ENCODE measurements at places on chromosomes 12 and 14.
A peak's percentile ranks its signal among the peaks of the same experiment; 100 is the strongest.

DNA sequence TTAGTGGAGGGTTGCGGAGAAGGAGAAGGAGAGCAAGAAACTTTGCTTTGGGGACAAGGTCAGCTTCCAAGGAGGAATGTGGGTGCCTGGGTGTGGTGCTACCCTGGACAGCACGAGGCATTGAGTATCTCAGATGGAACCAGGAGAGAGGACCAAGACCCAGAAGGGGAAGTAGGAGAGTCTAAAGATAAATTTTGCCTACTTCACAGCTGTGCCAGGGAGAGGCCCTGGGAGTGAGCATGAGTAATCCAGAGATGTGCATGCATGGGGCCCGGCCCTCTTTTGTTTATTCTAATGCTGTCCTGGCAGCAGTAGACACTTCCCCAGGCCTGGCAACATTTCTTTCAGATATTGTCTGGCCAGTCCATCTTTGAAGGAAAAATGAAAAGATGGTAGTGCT is 49.5 kb upstream of the GNPNAT1 start:
- no peaks in the 10 kb centered on the region for H3K36me3 ChIP-seq
- H3K4me1 ChIP-seq = no peaks in the 10 kb centered on the region
- H3K27ac ChIP-seq = no peak overlapping the region
- no peak for DNase-seq
- no peaks in the 10 kb centered on the region for H3K27me3 ChIP-seq

DNA sequence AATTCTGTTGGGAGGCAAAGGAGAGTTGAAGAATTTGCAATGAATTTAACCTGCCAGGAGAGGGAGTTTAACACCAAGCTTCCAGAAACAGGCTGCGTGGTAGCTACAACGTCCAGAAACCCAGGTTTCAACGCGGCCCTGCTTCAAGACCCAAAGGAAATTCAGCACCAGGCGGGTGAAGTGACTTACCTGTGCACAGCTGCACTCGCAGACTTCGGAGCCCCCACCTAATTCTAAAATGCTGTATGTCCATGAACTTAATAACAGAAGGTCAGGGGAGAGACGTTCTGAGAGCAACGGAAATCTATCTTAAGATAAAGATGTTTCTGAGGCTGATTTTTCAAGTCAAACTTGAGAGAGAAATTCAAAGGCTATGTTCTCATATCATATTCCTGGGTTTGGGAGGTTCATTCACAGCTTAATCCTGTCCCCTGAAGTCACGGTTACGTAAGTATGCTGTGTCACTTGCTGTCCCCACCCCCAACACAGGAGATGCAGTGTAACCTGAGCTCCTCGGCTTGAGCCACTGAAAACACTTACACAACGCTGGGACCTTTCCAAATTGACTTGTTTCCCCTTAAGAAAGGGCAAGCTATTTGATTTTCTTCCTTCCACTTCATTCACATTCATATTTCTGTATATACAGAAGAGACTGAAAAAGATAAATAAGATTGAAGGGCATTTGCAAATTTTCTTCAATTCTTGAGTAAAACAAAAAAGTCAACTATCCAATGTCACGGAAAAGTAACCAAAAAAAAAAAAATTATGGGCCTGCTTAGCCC is 22.7 kb downstream of the CLIP1 start:
- DNase-seq = peak; percentile 38
- peaks cover 36% of the 10 kb centered on the region for H3K4me1 ChIP-seq

- H3K4me1 ChIP-seq = no peaks in the 10 kb centered on the region
- DNase-seq = no peak
- no peak overlapping the region for H3K27ac ChIP-seq
- peaks cover 52% of the 10 kb centered on the region for H3K36me3 ChIP-seq
- H3K27me3 ChIP-seq = no peaks in the 10 kb centered on the region
- H3K4me3 ChIP-seq = no peak overlapping the region
Measured at GRCh38 chr12:50453872-50454271, 50.9 kb upstream of the DIP2B start.

- no peaks in the 10 kb centered on the region for H3K36me3 ChIP-seq
- H3K27ac ChIP-seq = no peak overlapping the region
- H3K4me3 ChIP-seq = no peak overlapping the region
- no peaks in the 10 kb centered on the region for H3K27me3 ChIP-seq
- no peak for DNase-seq
- H3K4me1 ChIP-seq = no peaks in the 10 kb centered on the region
Measured at GRCh38 chr12:87253157-87253556, 776.0 kb downstream of the C12orf50 start.

Data from activated naive CD8-positive, alpha-beta T cell treated with anti-CD3 and anti-CD28 coated beads, Interleukin-2, amount 50 U/mL, for 24 hours (primary cell).